ENCODE measurements at places on chromosomes 2 and 18.

DNA sequence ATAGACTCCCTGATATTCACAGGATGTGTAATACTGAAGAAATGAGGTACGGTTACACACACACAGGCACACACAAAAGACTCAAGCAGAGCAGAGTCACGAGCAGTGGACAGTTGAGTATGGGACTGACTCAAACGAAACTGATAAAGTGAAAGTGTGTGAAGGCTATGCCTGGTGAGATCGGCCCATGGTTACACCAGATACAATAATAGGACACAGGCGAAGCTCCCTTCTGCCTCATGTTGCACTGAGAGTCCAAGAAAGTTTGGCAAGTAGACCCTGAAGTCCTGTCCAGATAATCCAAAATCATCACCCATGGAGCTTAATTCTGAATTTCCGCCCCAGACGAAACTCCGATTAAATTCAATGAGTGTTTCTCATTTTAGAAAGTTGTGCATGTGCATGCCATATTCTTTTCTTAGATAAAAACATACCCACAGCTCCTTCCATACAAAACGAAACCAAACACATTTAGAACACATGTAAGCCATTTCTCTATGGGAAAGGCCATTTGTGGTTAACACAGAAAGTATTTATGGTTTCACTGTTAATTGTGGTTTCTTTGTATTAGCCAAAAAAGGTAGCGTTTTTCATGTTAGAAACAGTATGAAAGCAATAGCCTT is 567.6 kb downstream of the PLCL1 start:
- H3K27ac ChIP-seq = no peak overlapping the region
- H3K36me3 ChIP-seq = no peaks in the 10 kb centered on the region
- no peak for DNase-seq
- H3K27me3 ChIP-seq = no peaks in the 10 kb centered on the region
- no peak overlapping the region for H3K4me3 ChIP-seq

DNA sequence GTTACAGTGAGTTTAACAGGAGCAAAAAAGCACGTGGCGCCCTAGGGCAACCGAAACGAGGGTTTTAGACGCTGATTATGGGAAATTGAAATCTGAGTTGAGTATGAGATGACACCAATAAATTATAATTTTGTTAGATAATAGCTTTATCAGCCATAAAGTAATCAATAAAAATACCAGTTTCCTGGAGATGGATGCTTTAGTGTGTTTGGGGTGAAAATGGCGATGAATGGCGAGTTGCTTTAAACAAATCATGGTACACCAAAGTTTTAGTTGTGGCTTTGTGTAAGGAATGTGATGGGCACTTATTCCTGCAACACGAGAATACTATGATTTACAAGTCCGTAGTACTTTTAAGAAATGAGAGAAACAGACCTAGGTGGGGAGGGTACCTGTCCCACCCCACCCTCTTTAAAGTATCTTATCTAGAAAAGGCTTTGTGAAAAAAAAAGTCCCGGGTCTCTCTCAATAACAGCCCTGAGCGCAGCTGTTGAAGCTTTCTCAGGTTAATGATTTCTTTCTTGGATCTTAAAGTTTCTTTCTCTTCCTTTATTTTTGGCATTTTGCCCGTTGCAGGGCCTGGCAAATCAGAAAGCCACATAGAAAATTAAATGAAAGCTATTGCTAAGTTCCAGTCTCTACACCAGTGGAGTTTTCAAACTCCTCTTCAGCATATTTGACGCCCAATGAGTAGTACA is 1.5 kb upstream of the RRM2 start:
- H3K4me3 ChIP-seq = peak overlapping the region; percentile 72
- H3K27me3 ChIP-seq = peaks cover 19% of the 10 kb centered on the region
- H3K4me1 ChIP-seq = peaks cover 60% of the 10 kb centered on the region
- no peak for DNase-seq

GRCh38 chr2:195594919-195595694 is 61.9 kb upstream of the SLC39A10 start:
- no peak overlapping the region for H3K27ac ChIP-seq
- no peak for DNase-seq
- no peaks in the 10 kb centered on the region for H3K36me3 ChIP-seq
- no peaks in the 10 kb centered on the region for H3K27me3 ChIP-seq
- no peaks in the 10 kb centered on the region for H3K4me1 ChIP-seq

- no peak overlapping the region for H3K27ac ChIP-seq
- H3K27me3 ChIP-seq = no peaks in the 10 kb centered on the region
- DNase-seq = no peak
- H3K4me3 ChIP-seq = no peak overlapping the region
- no peaks in the 10 kb centered on the region for H3K4me1 ChIP-seq
- H3K36me3 ChIP-seq = no peaks in the 10 kb centered on the region
Observed at GRCh38 chr2:75587954-75588587, 27.3 kb upstream of the EVA1A start.

GRCh38 chr2:160916300-160916699 is 243.9 kb upstream of the TANK start:
- peaks cover 6% of the 10 kb centered on the region for H3K4me1 ChIP-seq
- H3K36me3 ChIP-seq = no peaks in the 10 kb centered on the region
- no peak overlapping the region for H3K4me3 ChIP-seq
- no peak overlapping the region for H3K27ac ChIP-seq
- no peaks in the 10 kb centered on the region for H3K27me3 ChIP-seq

DNA sequence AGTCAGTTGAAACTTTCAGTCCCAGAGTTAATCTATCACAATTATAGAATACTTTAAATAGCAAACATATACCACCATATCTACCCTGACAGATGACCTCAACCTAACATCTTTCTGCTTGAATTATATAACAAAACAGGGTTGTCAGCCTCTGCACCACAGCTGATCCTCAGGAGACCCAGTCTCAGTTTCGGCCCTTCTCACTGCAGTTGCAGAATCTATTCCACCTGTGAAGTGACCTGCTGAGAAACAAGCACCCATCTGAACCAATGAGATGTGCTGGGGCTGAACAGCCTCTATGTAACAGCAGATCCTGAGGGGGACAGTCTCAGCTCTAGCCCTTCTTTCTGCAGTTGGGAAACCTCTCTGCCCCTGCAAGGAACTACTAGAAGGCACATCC is 567.6 kb downstream of the KCNJ3 start:
- H3K4me3 ChIP-seq = no peak overlapping the region
- H3K27me3 ChIP-seq = no peaks in the 10 kb centered on the region
- H3K36me3 ChIP-seq = no peaks in the 10 kb centered on the region
- no peak overlapping the region for H3K27ac ChIP-seq
- DNase-seq = no peak

- no peaks in the 10 kb centered on the region for H3K27me3 ChIP-seq
- H3K36me3 ChIP-seq = no peaks in the 10 kb centered on the region
Observed at GRCh38 chr2:217645896-217646295, 356.9 kb downstream of the TNS1 start.

All from esophagus squamous epithelium (tissue), 5 donors.